ENCODE measurements at places on chromosomes 13 and 19.

- peak; percentile 11 for DNase-seq
These were observed 283.4 kb downstream of the DACH1 start for GRCh38 chr13:71583581-71583980.

- no peak for DNase-seq
These were observed 43.6 kb upstream of the CCNE1 start for GRCh38 chr19:29768166-29768565.

DNA sequence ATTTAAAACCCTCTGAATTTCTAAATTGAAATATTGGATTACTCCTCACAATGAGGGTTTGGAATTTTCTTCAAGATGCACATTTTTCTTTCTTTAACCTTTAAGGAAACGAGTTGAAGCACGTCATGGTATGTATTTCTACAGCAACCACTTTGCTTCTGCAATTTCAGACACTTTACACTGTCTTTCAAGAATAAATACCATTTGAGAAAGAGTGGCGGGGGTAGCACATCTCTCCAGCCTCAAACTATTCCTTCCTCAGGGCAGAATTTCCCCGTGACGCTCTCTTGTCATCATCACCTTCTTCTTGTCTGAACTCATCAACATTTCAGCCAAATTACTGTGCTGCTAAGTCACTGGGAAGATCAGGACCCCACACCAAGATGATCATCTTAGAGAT, 1073.4 kb downstream of the EFNB2 start:
- no peak for DNase-seq

DNA sequence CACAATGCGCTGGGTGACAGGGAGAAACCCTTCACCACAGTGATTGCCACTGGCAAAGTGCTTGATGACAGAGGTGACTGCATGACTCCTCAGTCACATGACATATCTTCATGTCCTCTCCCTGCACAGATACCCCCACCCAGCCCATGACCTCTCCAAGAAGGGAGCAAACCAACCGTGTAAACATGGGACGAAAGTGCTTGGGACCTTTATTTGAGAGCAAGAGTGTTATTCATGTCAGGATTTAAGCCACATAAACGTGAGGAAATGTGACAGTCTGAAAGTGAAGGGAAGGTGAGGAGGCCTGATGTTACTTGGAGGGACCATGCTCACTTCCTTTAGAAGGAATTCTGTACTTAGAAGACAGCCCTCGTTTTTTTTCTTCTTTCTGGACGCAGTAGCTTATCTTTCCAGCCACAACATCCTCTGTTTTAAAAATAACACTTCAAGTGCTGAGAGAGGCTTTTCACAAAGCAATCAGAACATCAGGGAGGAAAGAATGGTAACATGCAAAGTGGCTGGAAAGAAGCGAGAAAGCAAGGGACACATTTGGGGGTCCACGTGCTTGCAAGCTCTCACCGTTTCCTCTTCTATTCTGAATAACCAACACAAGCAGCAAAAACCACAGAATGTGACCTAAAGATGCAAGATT, 35.6 kb downstream of the EPS15L1 start:
- DNase-seq = peak; percentile 22

GRCh38 chr13:28468023-28468915, 26.7 kb downstream of the FLT1 start:
- no peak for DNase-seq

DNA sequence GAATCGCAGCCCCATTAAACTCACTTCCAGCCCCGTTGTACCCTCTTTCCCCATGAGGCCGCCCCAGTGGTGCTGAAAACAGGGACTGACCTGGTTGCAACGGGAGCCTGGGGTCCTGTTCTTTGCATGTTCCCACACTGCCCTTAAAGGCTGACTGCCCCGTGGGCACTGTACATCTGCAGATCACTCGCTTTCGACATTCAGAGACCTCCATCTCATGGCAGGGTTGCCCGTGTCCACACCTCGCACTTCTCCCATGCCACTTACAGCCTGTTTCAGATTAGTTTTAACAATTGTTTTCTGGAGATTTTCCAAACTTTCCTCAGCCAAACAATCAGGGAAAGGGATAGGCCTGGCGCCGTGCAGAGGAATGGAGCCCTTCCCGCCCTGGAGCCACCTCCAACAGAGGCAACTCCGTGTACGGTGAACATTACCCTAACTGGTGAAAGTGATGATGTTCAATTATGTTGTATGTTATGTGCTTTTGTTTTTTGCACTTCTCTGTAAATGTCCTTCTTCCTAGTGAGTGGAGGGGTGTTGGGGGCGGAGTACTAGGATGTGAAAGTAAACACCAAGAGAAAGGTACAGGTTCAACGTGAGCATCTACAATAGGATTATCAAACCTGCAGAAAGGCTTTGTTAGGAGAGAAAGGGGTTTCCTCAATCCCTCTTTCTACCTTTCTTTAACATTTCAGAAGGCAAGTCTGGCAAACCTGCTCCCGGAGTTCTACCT, 262.8 kb downstream of the FOXO1 start:
- no peak for DNase-seq

DNA sequence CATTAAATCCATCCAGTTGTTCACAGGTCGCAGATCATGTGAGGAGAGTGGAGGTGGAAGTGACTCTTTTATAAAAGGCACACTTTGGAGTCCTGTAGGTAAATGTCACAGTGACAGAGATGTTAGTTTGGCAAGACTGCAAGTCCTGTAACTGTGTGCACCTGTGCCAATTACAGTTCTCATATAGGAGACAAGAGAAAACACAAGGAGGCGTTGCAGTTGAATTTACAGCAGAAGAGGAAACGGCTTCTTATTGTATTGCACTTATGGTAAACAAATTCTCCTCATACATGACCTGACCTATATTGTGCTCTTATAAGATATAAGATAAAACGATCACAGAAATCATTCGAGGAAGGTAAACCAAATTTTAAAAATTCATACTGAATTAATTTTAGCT, 732.8 kb upstream of the SLC10A2 start:
- DNase-seq = no peak

DNA sequence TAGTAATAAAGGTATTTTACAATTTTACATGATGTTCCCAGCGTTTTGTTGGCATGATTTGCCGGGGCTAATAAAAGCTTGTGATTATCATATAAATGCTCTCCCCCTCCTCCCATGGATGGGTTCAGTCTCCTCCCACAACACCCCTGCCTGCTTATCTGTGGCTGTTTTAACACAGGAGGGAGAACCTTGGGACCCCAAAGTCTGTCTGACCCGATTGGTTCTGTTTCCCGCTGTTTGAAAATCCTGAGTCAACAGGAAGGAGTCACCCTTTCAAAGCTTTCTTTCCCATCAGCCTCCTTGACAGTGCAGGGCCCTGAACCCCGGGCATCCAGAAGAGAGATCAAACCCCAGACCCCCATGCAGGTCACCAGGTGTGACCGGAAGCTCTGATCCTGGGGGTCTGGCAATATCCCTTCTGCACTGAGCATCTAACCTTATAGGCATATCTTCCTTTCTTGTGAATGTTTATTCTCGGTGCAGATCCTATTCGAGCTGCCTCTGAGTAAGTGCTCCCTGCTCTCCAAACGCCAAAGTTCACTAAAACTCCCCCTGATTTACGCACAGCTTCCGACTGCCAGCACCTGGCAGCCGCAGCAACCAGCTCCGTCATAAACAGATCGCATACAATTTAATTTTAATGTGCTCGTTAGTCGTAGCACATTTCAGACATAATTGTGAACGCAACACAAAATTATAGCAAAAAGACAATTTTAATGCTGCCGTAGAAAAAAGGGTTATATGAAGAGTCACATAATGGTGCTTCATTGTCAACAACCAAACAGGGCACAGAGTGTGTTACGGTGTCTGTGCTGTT, 74.8 kb downstream of the TSHZ3 start:
- no peak for DNase-seq

DNA sequence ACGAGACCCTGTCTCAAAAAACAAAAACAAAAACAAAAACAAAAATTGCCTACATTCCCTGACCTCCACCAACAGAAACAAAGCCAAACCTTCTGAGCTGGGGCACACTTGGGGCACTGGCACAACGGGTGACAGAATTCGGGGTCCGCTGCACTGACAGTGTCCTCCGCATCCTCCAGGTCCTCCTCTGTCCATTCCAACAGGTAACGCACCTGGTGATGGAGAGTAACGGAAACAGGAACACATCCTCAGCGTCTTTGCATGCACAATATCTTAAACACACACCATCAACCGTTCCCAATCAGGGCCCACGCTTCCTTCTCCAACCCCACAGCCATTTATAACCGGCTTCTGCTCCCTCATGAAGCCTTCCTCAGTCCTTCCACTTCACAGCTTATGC, 34.6 kb downstream of the PDCD5 start:
- no peak for DNase-seq

DNA sequence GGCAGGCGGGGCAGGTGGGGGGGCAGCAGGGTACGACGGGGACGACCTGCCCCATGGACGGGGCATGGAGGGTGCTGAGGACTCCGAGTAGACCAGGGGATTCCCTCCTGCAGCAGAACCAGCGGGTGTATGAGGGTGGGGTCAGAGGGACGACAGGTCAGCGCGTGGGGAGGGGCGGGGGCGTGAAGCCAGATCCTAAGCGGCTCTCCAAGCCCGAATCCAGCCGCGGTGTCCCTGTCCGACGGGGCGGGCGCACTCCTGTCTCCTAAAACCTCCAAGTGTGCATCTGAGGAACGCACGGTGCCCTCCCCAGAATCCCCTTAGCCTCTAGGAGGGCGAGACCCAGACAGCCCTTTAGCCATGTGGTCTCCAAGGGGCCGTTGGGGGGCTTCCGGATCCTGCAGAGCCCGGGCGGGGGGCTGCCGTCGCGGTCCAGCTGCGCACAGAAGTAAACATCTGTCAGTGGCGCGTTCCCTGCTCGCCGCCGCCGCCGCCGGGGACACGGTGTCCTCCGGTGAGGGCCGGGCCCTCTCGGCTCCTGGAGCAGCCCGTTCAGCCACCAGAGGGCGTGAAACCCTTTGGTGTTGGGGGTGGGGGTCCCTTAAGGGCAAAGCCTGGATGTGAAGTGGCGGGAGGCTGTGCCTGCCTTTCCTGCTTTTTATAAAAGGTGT, 730 bp downstream of the NRTN start:
- peak; percentile 43 for DNase-seq

- peak; percentile 64 for DNase-seq
These were observed 30.1 kb downstream of the ZAR1L start for GRCh38 chr13:32284927-32285632.

GRCh38 chr13:113860665-113861432, 3.0 kb downstream of the GAS6 start:
- peak; percentile 33 for DNase-seq

DNA sequence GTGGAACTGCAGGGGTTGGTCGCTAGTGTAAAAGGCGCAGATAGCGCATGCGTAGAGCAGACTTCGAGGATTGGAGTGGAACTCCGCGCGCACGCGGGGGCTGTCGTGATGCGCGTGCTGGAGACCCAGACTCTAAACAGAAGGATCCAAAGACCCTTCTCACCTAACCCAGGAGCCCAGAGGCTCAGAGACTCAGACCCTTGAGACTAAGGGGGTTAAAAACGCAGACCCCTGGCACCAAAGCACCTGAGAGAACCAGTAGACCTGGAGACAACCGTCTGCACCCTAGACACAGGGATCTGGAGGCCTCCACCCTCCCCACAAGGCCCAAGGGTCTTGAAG, 567 bp upstream of the CTU1 start:
- no peak for DNase-seq

- no peak for DNase-seq
These were observed 105.7 kb upstream of the OBI1 start for GRCh38 chr13:78764665-78765064.

DNA sequence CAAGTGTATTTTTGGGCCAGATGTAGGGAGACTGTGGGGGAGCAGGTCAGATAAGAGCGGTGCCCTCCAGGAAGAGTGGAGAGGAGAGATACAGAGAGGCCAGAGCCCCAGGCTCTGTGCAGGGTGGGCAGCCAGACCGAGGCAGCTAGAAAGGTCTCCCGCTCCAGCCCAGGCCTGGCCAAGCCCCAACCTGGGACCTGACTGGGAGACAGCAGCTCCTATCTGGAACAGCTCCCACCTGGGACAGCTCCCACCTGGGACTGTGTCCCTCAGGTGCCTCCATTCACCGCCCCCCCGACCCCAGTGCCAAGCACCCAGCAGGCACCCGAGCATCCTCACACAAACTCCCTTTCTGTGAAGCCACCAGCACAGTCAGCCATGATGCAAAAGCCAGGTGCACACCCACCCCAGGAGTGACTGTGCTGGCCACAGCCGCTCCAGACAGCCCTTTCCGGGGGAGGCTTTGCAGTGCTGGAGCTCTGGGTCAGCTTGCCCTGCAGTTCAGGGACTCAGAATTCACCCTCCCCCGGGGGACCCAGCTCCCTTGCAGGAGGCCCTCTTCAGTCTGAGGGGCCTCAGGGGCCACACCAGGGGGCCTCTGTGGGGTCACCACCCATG, 2.1 kb upstream of the GRTP1 start:
- DNase-seq = no peak

DNA sequence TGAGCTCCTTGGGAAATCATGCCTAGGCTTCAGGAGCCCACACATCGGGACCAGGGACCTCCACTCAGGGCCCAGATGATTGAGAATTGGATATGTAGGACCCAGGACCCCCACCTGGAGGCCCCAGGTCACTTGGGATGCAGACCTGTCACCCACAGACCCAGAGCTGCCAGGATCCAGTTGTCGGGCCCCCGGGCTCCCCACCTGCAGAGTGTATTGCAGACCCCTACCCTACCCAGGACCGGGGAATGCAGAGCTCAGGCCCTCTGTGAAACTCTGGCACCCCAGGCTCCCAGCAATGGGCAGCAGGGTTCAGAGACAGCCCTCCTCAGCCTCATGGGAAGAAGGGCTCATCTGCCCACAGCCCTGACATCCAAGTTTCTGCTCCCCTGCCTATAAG, 5.9 kb downstream of the NFKBIB start:
- no peak for DNase-seq

DNA sequence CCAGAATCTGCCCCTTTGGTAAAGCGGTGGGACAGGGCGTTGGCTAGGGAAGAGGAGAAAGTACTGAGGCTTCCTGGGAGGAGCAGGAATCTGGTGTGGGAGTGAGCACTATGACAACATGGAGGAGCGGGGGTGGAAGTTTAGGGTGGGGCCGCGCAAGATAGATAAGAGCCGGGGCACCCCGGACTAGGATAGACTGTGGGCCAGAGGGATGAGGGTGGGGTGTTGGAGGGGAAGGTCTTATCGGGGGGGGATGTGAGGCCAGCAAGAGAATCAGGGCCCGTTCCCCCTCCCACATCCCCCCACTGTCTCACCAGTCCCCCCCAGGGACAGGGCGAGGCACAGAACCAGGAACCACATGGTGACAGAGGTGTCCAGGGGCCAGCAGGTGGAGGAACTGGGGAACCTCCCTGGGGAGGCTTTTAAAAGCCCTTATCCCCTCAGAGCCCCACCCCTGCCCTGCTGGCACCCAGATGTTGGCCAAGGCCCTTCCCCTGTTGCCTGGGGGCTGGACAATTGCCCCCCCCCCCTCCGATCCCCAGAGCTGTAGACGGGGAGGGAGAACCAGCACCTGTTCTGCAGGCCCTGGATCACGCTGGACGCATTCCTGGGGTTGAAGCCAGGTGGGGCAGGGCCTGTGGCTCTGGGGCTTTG, at the start of gene KLK1:
TSS of gene KLK1 (minus strand) at position 399 of the 654 bp plus-strand sequence. CDS start at position 360, 39 bp downstream.
- DNase-seq = no peak

DNA sequence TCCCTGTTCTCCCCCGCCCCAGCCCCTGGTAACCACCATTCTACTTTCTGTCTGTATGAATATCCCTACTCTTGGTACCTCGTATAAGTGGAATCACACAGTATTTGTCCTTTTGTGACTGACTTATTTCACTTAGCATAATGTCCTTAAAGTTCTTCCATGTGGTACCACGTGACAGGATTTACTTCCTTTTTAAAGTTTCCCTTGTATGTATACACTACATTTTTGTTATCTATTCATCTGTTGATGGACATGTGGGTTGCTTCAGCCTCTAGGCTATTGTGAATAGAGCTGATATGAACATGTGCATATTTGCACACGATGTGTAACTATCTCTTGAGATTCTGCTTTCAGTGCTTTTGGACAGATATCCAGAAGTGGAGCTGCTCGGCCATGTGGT, 59.6 kb upstream of the GJB6 start:
- no peak for DNase-seq

Data from kidney tubule cell (primary cell).